Activated naive CD8-positive, alpha-beta T cell treated with anti-CD3 and anti-CD28 coated beads for 36 hours (primary cell): ENCODE measurements at places on chromosomes 12 and 14.

- DNase-seq, result no peak
Measured at GRCh38 chr14:34843011-34843554, 32.1 kb downstream of the BAZ1A start.

DNA sequence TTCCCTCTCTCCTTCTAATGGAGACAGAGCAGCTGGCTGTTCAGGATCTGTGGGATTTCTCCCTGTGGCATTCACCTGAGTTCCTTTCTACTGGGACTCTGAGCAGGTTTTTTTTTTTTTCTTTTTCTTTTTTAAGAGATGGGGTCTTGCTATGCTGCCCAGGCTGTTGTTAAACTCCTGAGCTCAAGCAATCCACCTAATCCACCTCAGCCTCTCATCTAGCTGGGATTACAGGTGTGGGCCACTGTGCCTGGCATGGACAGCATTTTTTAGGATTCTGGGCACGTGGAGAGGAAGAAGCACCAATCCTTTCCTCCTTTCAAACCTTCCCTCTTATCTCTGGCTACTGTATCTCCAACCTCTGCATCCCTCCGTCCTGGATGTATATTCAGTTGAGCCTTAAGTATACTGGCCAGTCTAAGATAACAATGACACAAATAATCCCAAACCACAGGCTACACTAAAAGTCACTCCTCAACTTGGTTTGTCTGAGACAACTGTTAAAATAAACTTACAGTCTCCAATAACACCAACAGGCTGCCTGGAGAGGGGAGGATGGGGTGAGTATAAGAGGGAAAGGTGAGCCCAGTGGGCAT lies 16.4 kb upstream of the CELA1 start:
- DNase-seq, result no peak

DNA sequence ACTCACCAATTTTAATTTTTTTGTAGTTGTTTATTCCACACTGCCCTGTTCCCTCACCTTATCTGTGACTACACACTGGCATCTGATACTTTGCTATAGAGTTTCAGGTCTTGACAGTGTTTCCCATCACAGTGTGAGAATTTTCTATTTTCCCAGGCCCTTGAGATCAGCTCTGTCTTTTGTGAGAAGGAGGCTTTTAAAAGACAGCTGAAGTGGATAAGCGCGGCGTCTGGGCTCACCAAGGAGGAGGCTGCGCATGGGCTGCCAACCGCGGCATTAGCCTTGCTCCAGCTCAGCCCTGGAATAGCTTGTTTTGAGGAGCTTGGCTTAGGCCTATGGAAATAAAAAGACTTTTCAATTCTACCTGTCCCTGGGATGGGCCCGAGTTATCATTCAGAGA lies 181.3 kb downstream of the RMST start:
- DNase-seq, result no peak

- no peak for DNase-seq
Measured at GRCh38 chr12:15937902-15938301, 26.8 kb downstream of the DERA start.

DNA sequence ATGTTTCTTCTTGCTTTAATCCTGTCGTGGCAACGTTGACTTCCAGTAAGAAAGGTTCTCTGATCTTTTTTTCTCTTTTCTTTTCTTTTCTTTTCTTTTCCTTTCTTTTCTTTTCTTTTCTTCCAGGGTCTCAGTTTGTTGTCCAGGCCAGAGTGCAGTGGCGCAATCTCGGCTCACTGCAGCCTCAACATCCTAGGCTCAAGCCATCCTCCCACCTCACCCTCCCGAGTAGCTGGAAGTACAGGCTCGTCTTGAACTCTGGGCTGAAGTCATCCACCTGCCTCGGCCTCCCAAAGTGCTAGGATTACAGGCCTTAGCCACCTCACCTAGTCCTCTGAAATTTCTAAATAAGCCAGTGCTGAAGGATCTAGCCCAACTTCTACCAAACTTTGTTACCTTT lies 1.3 kb upstream of the MAP3K9 start:
- no peak for DNase-seq

DNA sequence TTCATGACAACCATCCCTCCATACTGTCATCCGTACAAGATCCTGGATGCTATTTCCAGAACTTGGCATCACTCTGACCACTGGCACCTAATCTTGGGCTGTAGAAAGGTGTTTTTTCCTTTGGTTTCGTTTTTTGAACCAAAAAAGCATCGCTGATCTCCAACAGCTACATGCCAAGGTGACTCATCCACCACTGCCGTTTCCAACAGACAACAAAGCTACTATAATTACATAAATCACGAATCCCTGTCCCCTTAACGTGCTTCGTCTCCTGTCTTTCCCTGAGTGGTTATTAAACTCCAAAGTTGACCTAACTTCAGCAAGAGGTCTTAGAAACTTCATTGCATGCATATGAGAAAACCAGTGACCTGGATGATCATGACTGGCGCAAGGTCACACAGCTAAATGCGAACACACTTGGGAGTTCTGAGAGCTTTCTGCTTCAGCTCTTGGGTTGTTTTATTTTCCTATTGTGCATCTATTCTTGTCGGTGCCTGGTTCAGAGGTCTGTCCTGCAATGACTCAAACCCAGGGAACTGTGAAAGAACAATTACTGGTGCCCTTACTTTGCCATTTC lies 99.9 kb downstream of the PPM1H start:
- no peak for DNase-seq

GRCh38 chr12:65946821-65947220 lies 122.5 kb downstream of the HMGA2 start:
- no peak for DNase-seq

DNA sequence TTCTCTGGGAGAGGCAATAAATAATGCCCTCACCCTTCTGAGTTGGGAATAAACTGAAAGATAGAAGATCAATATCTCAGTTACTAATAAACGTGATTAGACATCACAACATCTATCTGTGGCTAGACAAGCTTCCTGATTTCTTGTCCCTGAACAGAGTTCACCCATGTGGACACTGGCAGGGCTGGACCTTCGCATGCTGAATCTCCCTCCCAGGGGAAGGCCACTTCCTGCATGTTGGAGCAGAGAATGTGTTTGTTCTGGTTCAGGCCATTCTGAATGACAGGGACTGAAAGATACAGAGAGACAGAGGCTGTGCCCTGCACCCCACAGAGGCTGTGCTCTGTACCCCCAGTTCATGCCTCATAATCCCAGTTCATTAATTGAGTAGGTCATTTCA lies 132.6 kb downstream of the SLC38A1 start:
- DNase-seq, result no peak

GRCh38 chr14:92633274-92633616 lies 115.2 kb downstream of the LGMN start:
- no peak for DNase-seq

- no peak for DNase-seq
Measured at GRCh38 chr14:87179936-87180335, 813.0 kb downstream of the GALC start.

GRCh38 chr14:74262076-74262475 lies 22.8 kb downstream of the VSX2 start:
- DNase-seq, result no peak

DNA sequence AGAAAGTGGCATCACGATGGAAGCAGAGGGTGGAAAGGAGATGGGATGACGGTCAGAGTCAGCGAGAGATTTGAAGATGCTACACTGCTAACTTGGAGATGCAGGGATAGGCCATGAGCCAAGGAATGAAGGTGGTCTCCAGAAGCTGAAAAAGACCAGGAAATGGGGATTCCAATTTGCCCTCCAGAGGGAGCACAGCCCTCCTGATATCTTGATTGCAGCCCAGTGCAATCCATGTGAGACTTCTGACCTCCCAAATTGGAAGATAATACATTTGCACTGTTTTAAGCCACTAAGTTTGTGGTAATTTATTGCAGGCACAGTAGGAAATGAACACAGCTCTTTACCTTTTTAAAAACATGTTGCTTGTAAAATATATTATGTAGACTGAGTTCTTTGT lies 549.5 kb downstream of the VRK1 start:
- no peak for DNase-seq

- no peak for DNase-seq
Measured at GRCh38 chr14:31543969-31544799, 17.0 kb upstream of the NUBPL start.

GRCh38 chr12:46970636-46971035 lies 108.8 kb upstream of the PCED1B start:
- DNase-seq, result no peak

- no peak for DNase-seq
Measured at GRCh38 chr14:35378425-35379233, 25.9 kb downstream of the NFKBIA start.

- no peak for DNase-seq
Measured at GRCh38 chr14:99534333-99534732, 53.1 kb downstream of the CCNK start.

DNA sequence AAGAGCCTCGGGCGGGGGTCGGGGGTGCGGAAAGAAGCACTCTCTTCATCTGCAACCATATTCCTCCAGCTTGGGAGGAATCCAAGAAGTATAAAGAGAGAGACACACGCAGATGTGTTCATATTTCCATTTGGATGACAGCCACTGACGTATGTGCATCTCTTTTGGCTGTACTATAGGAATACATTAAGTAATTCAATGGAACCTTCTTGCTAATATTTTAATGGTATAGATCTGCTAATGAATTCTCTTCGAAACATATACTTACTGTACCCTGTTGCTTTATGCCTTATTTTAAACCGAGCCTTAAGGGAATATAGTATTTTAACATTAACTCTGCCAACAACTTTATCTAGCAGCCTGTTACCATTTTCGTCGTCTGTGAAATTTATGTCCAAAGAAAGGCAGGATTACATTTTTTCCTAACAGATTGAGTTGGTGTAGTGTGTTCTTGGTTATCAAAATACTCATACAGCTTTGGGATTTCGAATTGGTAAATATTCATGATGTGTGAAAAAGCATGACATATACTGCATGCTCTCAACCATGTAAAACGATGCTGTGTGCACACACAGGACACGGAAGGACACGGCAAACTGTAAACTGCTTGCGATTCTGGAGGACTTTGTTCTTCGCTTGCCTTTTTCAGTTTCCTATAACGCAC lies 84.5 kb downstream of the CCDC88C start:
- no peak for DNase-seq

DNA sequence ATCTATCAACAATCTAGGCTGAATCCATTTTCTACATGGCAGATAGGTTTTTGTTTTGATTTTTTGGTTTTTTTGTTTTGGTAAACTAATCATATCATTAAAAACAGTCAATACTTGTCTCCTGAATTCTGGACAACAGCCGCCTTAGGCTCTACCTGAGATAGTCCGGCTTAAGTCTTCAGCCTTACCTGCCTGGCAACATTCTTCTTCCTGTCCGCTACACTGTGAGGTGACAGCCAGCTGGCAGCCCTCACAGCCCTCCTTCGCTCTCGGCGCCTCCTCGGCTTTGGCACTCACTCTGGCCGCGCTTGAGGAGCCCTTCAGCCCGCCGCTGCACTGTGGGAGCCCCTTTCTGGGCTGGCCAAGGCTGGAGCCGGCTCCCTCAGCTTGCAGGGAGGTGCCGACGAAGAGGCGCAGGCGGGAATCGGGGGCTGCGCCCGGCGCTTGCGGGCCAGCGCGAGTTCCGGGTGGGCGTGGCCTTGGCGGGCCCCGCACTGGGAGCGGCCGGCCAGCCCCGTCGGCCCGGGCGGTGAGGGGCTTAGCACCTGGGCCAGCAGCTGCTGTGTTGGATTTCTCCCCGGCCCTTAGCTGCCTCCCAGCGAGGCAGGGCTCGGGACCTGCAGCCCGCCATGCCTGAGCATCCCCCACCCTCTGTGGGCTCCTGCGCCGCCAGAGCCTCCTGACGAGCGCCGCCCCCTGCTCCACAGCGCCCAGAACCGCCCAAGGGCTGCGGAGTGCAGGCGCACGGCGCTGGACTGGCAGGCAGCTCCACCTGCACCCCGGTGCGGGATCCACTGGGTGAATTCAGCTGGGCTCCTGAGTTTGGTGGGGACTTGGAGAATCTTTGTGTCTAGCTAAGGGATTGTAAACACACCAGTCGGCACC lies 49.0 kb downstream of the MDGA2 start:
- no peak for DNase-seq

DNA sequence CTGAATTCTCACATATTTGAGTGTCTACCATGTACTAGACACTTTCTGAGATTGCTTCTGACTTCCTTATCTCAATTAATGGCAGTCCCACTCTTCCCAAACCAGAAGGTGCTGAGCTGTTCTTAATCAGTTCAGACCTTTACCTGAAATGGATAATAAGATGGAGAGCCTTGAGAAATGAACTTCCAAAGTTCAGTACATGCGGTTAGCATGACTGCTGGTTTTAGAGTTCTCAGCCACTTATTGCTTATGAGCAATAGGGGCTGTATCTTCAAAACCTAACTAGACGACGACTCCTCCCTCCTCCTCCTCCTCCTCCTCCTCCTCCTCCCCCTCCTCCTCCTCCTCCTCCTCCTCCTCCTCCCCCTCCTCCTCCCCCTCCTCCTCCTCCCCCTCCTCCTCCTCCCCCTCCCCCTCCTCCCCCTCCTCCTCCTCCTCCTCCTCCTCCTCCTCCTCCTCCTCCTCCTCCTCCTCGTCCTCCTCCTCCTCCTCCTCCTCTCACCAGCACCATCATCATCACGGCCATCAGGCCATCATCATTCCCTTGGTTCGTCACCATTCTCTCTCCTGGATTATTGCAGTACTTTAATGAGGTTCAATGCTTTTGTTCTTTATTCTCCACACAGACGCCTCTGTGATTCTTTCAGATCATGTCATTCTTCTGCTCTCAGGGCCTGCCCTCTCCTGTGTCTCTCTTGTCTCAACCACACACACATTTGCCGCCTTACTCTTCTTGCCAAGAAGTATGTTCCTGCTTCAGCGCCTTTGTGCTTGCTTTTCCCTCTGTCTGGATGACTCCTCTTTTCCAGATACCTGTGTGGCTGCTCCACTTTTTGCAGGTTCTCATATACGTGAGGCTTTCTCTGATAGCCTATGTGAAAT lies 2.7 kb downstream of the PCNX1 start:
- DNase-seq, result peak; percentile 20

GRCh38 chr12:95633049-95633731 lies 81.9 kb upstream of the USP44 start:
- no peak for DNase-seq

GRCh38 chr12:51390457-51390856 lies 749 bp downstream of the GALNT6 start:
- no peak for DNase-seq

DNA sequence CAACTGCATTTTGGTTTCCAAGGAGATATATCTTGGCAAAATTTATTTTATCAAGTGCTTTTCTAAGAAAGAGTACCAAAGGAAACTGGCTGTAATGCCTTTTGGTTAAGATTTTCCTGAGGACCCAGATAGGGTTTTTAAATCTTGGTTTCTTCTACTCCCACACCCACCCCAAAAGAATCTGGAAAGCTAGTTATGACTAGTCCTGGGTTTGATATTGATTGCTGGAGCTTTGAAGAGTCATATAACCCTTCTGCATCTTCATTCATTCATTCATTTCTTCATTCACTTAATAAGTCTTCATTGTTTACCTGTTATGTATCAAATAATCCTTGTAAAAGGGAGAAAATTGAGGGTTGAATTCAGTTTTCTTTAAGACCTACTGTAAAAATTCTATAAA lies 425.2 kb downstream of the PCNX1 start:
- no peak for DNase-seq
